ENCODE measurements at places on chromosomes 11 and 22.

GRCh38 chr22:42208362-42208761 lies 62.1 kb downstream of the TCF20 start:
- DNase-seq, result peak; percentile 17
- peak overlapping the region; percentile 78 for H3K27ac ChIP-seq
- H3K4me3 ChIP-seq, result peak overlapping the region; percentile 9

DNA sequence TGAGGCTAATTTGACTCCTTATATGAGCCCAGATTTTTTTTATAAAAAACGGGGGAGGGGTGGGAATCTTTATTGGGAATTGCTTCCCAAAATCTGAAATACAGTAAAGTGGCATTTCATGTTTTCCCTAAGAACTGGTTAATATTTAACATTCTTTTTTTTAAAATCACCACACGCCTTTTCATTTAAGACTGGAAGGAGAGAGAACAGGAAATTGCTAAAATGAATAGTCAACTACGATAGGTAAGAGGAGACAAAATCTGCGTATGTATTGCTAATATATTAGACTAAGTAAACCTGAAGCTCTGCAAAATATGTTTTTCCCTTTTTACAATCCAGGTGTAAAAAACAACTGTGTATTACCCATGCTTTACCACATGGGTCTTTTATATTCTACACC lies 57.0 kb downstream of the SOX6 start:
- no peaks in the 10 kb centered on the region for H3K27me3 ChIP-seq
- H3K27ac ChIP-seq, result no peak overlapping the region
- H3K4me3 ChIP-seq, result no peak overlapping the region
- DNase-seq, result no peak

DNA sequence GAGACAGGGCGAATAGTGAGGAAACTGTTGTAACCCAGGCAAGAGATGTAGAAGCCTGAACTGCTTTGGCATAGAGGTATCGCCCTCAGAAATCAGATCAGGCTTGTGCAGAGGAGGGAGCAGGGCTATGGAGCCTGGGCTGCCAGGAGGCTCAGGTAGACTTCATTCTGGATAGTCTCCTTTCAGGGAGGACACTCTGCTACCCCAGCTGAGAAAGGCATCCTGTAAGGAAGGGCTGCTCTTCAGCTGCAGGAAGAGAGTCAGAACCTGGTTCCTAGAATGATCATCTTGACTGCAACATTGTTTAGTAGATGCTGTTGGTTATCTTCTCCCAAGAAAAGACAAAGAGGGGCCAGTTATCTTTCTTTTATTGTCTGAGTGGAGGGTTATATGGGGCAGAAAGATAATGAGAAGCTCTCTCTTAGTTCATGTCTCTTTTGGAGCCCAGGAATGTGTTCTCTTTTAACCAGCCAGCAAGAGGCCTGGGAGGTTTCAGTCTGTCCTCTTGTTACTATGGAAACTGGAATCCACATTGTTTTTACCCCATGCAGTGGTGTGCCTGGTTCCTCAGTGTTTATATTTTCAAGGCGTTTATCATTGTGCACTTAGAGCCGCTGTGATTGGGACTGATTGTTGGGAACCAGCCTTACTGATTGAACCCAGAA lies 95.7 kb downstream of the STIM1 start:
- H3K4me1 ChIP-seq, result peaks cover 95% of the 10 kb centered on the region
- peak; percentile 34 for DNase-seq
- H3K4me3 ChIP-seq, result peak overlapping the region; percentile 43
- H3K36me3 ChIP-seq, result peaks cover 64% of the 10 kb centered on the region
- H3K27me3 ChIP-seq, result no peaks in the 10 kb centered on the region
- H3K27ac ChIP-seq, result peak overlapping the region; percentile 84

- H3K27me3 ChIP-seq, result peaks cover 3% of the 10 kb centered on the region
- DNase-seq, result no peak
- H3K36me3 ChIP-seq, result no peaks in the 10 kb centered on the region
- no peak overlapping the region for H3K4me3 ChIP-seq
- no peak overlapping the region for H3K27ac ChIP-seq
These were observed 14.1 kb downstream of the WNT7B start for GRCh38 chr22:45962756-45963324.

- no peak overlapping the region for H3K4me3 ChIP-seq
- peaks cover 15% of the 10 kb centered on the region for H3K4me1 ChIP-seq
- H3K27ac ChIP-seq, result no peak overlapping the region
- no peaks in the 10 kb centered on the region for H3K27me3 ChIP-seq
- no peak for DNase-seq
These were observed 35.0 kb downstream of the DKK3 start for GRCh38 chr11:11973361-11973800.

- H3K4me3 ChIP-seq, result peak overlapping the region; percentile 89
- peak overlapping the region; percentile 93 for H3K27ac ChIP-seq
- H3K36me3 ChIP-seq, result peaks cover 22% of the 10 kb centered on the region
- peak; percentile 68 for DNase-seq
- peaks cover 2% of the 10 kb centered on the region for H3K27me3 ChIP-seq
These were observed 1.8 kb downstream of the SIK3 start for GRCh38 chr11:117096201-117096991.

- no peaks in the 10 kb centered on the region for H3K36me3 ChIP-seq
- peaks cover 5% of the 10 kb centered on the region for H3K4me1 ChIP-seq
- H3K27me3 ChIP-seq, result peaks cover 3% of the 10 kb centered on the region
- DNase-seq, result no peak
- H3K4me3 ChIP-seq, result no peak overlapping the region
These were observed 264.2 kb downstream of the GRM5 start for GRCh38 chr11:88801484-88802123.

- H3K36me3 ChIP-seq, result no peaks in the 10 kb centered on the region
- H3K27ac ChIP-seq, result no peak overlapping the region
- no peak overlapping the region for H3K4me3 ChIP-seq
- H3K4me1 ChIP-seq, result no peaks in the 10 kb centered on the region
- DNase-seq, result no peak
These were observed 71.9 kb downstream of the BLID start for GRCh38 chr11:122044086-122044485.

GRCh38 chr11:62256281-62256680 lies 13.7 kb upstream of the SCGB2A2 start:
- no peaks in the 10 kb centered on the region for H3K4me1 ChIP-seq
- no peak overlapping the region for H3K27ac ChIP-seq
- peaks cover 24% of the 10 kb centered on the region for H3K27me3 ChIP-seq
- peaks cover 7% of the 10 kb centered on the region for H3K36me3 ChIP-seq
- no peak for DNase-seq

DNA sequence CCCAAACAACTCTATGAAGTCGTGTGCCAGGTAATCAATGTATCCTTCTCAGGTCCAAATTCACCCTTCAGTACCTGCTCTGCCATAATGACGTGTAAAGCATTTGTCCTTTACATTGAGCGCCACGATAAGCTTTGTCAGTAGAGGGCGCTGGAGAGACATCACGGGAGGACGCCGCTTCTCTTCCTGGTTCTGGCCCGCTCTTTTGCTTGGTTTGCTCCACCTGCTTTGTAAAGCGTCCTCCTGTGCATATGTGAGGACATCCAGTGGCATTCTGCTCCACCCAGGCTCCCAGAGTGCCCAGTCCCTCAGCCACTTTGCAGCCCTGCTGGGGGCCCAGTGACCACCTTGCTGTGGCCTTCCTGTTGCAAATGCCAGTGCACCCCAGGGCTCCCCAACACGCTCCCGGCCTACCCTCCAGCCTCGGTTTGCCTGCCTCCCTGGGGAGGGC lies 61.1 kb downstream of the WT1 start:
- peaks cover 5% of the 10 kb centered on the region for H3K27me3 ChIP-seq
- no peaks in the 10 kb centered on the region for H3K4me1 ChIP-seq
- H3K36me3 ChIP-seq, result no peaks in the 10 kb centered on the region
- H3K4me3 ChIP-seq, result no peak overlapping the region

- H3K27me3 ChIP-seq, result no peaks in the 10 kb centered on the region
- H3K4me3 ChIP-seq, result no peak overlapping the region
- H3K4me1 ChIP-seq, result no peaks in the 10 kb centered on the region
- DNase-seq, result no peak
- no peak overlapping the region for H3K27ac ChIP-seq
- no peaks in the 10 kb centered on the region for H3K36me3 ChIP-seq
These were observed 16.9 kb downstream of the CCDC15 start for GRCh38 chr11:124970925-124971324.

DNA sequence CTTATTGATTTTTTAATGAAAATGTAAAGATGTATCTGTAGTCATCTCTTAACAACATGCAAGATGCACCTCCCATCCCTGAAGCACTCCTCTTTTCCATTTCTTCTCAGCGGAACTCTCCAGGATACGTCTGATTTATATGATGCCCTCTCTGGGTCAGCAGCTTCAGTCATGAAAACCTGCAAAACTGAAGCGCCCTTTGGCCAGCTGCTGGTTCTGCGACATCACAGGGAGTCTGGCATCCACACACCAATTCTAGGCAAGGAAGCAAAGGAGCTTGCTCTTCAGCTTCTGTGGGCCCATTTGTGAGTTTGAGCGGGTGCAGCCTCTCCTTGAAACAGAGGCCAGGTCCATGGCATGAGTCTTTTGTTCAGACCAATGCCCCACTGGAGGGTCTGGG lies 1253.3 kb downstream of the TBC1D22A start:
- no peak overlapping the region for H3K4me3 ChIP-seq
- DNase-seq, result no peak
- H3K27ac ChIP-seq, result no peak overlapping the region
- H3K27me3 ChIP-seq, result peaks cover 2% of the 10 kb centered on the region

DNA sequence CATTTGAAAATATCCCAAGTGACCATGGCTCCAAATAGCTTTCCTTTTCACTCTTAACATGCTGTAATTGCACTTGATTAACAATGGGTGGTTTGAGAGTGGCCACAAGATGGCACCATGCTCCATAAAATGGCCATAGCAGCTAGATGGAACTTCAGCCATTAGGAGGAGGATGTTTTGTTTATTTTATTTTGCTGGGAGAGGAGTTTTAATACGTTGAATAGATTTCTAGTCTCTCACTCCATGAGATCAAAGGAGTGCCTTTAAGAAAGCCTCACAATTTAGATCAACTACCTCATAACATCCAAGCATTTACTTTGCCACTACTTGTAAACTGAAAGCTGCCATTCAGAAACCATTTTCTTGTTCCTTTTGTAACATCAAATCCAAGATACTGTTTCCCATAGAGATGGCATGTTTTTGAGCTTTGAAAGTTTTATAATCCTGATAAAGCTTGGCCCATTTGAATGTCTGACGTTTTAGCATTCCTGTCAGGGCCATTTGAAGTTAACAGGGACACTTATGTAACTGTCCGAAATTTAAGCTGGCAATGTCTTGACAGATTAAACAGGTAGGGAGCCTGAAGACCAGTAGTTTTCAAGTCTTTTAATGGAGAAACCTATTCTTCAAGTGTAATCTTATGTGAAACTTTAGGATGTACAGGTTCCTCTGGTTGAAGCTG lies 4.7 kb downstream of the FEN1 start:
- no peaks in the 10 kb centered on the region for H3K27me3 ChIP-seq
- peaks cover 42% of the 10 kb centered on the region for H3K4me1 ChIP-seq
- no peak overlapping the region for H3K27ac ChIP-seq
- DNase-seq, result peak; percentile 86
- H3K36me3 ChIP-seq, result peaks cover 59% of the 10 kb centered on the region

DNA sequence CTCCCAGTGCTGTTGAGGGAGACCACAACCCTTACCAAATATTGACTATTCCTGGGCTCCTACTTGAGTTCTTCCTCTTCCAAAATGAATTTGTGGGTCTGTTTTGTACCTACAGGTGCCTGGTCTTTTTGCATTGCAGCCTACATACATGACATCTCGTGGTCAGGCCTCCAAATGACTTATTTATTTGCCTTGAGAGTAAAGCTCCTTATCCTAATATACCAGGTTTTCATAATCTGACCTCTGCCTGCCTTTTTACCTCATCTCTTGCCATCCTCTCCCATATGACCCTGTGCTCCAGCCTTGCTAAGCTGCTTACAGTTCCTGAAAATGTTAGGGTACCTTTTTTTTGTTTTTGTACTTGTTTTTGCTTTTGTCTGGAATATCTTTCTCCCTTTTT lies 130.4 kb downstream of the UVRAG start:
- no peak overlapping the region for H3K27ac ChIP-seq
- H3K4me1 ChIP-seq, result peaks cover 4% of the 10 kb centered on the region
- no peaks in the 10 kb centered on the region for H3K36me3 ChIP-seq
- no peaks in the 10 kb centered on the region for H3K27me3 ChIP-seq
- H3K4me3 ChIP-seq, result no peak overlapping the region

DNA sequence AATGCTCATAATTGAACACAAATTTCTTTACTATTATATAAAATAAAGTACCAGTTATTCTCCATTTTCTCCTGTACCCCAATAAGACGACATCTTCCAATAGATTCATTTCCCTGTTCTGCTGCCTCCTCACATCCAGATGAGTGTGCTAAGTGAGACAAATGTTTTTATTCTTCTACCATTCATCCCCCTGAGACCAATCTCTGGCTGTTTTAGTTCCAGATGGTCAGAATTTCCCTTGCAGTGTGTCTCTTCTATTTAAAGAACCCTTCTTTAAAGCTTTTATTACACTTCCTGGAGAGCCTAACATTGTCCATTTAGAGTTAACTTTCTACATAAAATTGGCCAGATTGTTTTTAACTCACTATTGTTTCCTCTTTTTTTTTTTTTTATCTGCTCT lies 41.2 kb upstream of the GLYATL1 start:
- no peak overlapping the region for H3K4me3 ChIP-seq
- peaks cover 18% of the 10 kb centered on the region for H3K27me3 ChIP-seq
- no peak overlapping the region for H3K27ac ChIP-seq

GRCh38 chr22:30918761-30919160 lies 49.8 kb downstream of the MORC2 start:
- peaks cover 7% of the 10 kb centered on the region for H3K36me3 ChIP-seq
- no peak overlapping the region for H3K27ac ChIP-seq
- DNase-seq, result no peak
- H3K27me3 ChIP-seq, result peaks cover 2% of the 10 kb centered on the region
- peaks cover 15% of the 10 kb centered on the region for H3K4me1 ChIP-seq
